ENCODE measurements at places on chromosomes 13 and 19.

DNA sequence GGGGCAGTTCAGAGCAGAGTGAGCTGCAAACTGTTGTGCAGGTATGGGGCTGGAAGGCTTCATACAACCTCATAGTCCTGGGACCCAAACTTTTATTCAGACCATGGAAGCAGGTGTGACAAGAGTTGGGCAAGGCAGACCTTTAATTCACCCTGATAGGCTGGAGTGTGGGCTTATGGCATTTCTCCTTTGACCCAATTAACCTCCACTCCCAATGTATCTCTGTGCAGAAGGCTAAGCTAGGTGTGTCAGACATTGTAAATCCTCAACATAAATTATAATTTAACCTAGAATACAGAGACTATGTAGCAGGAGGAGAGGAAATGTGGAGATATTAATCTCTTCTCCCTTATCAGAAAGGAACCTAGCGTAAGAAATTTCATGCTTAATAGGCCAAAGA lies 12.2 kb upstream of the OR10H2 start:
- no peak overlapping the region for H3K4me3 ChIP-seq
- no peaks in the 10 kb centered on the region for H3K4me1 ChIP-seq
- no peaks in the 10 kb centered on the region for H3K36me3 ChIP-seq
- no peak overlapping the region for H3K27ac ChIP-seq
- no peaks in the 10 kb centered on the region for H3K27me3 ChIP-seq

GRCh38 chr13:110536006-110536693 lies 25.4 kb downstream of the RAB20 start:
- no peaks in the 10 kb centered on the region for H3K27me3 ChIP-seq
- no peaks in the 10 kb centered on the region for H3K4me1 ChIP-seq
- no peak overlapping the region for H3K4me3 ChIP-seq
- no peak overlapping the region for H3K27ac ChIP-seq
- no peaks in the 10 kb centered on the region for H3K36me3 ChIP-seq

DNA sequence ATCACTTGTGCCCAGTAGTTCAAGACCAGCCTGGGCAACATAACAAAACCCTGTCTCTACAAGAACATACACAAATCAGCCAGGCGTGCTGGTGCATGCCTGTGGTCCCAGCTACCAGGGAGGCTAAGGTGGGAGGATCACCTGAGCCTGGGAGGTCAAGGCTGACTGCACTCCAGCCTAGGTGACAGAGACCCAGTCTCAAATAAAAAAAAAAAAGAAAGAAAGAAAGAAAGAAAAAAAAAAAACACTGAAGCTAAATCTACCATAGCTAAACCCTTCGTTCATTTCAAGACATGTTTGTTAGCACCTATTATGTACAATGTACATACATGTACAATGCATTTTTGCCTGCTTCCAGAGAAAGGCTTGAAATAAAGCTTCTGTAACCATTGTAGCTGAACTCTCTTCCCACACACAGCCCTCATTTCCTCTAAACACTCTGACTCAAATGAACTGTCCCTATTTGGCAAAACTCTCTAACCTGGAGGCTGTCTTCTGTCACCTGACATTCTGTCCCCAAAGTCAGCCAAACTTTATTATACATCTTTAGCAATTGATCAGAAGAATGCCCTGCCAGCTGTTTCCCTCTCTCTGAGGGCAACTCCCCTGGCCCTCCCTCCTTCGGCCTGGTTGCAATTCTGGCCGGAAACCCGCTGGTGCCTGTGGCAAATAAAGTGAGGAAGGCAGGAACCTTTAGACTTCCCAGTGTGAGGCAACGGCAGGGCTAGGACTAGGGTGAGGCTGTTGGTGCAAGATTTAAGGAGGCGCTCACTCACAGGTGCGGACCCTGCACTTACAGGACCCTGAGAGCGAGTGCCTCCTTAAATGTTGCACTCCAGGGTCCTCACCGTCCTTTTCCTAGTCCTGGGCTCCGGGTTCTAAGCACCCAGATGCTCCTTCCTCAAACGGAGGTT lies 1.8 kb downstream of the ETHE1 start:
- peaks cover 19% of the 10 kb centered on the region for H3K4me1 ChIP-seq
- DNase-seq = peak; percentile 87

GRCh38 chr13:29591310-29591709 lies 4.2 kb downstream of the SLC7A1 start:
- no peak overlapping the region for H3K27ac ChIP-seq
- no peaks in the 10 kb centered on the region for H3K27me3 ChIP-seq
- H3K36me3 ChIP-seq = peaks cover 67% of the 10 kb centered on the region
- no peak overlapping the region for H3K4me3 ChIP-seq
- no peak for DNase-seq
- peaks cover 61% of the 10 kb centered on the region for H3K4me1 ChIP-seq

DNA sequence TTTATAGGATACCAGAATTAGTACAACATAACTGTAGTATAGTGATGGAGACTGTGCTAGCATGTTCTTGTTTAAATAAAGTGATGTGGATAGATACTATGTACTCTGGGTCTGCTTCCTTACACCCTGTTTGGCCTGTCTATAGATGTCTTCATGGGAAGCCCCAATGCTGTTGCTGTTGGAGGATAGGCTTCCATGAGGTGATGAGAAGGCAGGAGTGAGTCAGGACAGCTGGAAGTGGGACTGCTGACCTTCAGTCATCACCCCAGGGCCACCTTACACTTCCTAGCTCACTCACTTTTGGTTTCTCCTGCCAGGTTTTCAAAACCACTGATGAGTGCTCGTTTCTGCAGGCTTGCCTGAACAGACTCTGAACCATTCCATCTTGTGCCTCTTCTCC lies 4.2 kb downstream of the KCTD4 start:
- no peak for DNase-seq
- H3K27ac ChIP-seq = peak overlapping the region; percentile 64
- H3K27me3 ChIP-seq = no peaks in the 10 kb centered on the region
- no peaks in the 10 kb centered on the region for H3K36me3 ChIP-seq
- H3K4me3 ChIP-seq = no peak overlapping the region

- no peaks in the 10 kb centered on the region for H3K36me3 ChIP-seq
- H3K4me3 ChIP-seq = no peak overlapping the region
- no peaks in the 10 kb centered on the region for H3K4me1 ChIP-seq
- no peak overlapping the region for H3K27ac ChIP-seq
- peak; percentile 84 for DNase-seq
Measured at GRCh38 chr13:98775844-98776598, 23.5 kb upstream of the SLC15A1 start.

GRCh38 chr13:43698009-43698408 lies 88.8 kb downstream of the ENOX1 start:
- no peaks in the 10 kb centered on the region for H3K4me1 ChIP-seq
- DNase-seq = no peak
- H3K4me3 ChIP-seq = no peak overlapping the region

GRCh38 chr19:16472992-16473391 lies 1.2 kb upstream of the EPS15L1 start:
- no peak for DNase-seq
- H3K27ac ChIP-seq = no peak overlapping the region
- H3K27me3 ChIP-seq = no peaks in the 10 kb centered on the region
- H3K4me3 ChIP-seq = no peak overlapping the region
- no peaks in the 10 kb centered on the region for H3K36me3 ChIP-seq

GRCh38 chr19:41096353-41096752 lies 8.1 kb downstream of the CYP2A13 start:
- no peak overlapping the region for H3K4me3 ChIP-seq
- no peak for DNase-seq
- no peaks in the 10 kb centered on the region for H3K4me1 ChIP-seq
- H3K27me3 ChIP-seq = peaks cover 10% of the 10 kb centered on the region
- no peaks in the 10 kb centered on the region for H3K36me3 ChIP-seq

DNA sequence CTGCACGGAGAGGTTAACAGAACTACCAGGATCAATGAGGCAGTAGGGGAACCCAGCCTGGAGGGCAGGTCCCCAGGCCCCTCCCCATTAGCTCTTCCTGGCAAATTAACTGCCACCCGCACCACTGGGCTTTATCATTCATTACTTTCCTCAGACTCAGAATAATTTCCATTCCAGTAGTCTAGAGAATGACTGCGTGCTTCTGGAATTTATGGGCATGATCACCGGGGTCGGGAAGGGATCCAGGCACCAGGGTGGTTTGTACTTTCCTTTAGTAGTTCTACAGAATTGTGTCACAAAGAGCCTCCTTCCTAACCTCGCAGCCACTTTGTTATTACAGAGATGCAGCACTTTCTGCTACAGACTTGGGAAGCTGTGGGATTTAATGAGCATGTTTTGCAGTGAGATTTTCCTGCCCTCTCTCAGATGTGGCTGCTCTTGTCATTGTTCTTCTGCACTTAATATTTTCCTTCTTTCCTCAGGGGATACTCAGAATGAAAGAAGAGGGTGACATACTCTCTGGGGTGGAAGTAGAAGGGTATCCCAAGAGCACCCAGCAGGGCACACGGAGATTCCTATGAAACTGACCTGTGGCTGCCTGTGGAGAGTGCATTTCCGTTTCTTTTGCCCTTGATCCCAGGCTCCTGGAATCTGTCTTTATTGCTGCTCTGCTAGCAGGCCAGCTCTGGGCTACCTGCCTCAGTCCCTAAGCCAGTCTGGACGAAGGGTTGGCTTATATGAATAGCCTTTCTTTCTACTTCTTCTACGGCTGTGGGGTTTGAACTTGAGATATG lies 285.0 kb upstream of the SLC10A2 start:
- H3K27ac ChIP-seq = no peak overlapping the region
- DNase-seq = no peak
- no peaks in the 10 kb centered on the region for H3K36me3 ChIP-seq
- H3K4me1 ChIP-seq = no peaks in the 10 kb centered on the region

DNA sequence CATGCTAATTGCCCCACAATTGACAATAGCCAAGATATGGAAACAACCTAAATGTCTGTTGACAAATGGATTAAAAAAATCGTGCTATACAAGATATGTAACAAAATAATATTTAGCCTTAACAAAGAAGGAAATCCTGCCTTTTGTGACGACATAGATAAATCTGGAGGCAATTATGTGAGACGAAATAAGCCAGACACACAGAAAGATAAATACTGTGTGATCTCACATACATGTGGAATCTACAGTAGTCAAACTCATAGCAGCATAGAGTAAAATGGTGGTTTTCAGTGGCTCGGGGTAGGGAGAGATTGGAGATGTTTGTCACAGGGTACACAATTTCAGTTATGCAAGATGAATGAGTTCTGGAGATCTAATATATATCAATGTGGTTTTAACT lies 895.8 kb downstream of the SLITRK6 start:
- DNase-seq = no peak
- no peaks in the 10 kb centered on the region for H3K27me3 ChIP-seq
- H3K4me1 ChIP-seq = no peaks in the 10 kb centered on the region
- no peak overlapping the region for H3K27ac ChIP-seq
- H3K4me3 ChIP-seq = no peak overlapping the region
- H3K36me3 ChIP-seq = no peaks in the 10 kb centered on the region

DNA sequence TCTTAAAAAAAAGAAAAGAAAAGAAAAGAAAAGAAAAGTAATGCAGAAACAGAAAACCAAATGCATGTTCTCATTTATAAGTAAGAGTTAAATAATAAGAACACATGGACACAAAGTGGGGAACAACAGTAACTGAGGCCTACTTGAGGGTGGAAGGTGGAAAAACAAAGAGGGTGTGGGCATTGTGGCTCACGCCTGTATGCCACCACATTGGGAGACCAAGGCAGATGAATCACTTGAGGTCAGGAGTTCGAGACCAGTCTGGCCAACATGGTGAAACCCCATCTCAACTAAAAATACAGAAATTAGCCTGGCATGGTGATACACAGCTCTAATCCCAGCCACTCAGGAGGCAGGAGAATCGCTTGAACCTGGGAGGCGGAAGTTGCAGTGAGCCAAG lies 8.1 kb downstream of the ZNF708 start:
- peaks cover 6% of the 10 kb centered on the region for H3K36me3 ChIP-seq
- H3K4me1 ChIP-seq = no peaks in the 10 kb centered on the region
- DNase-seq = no peak
- no peaks in the 10 kb centered on the region for H3K27me3 ChIP-seq
- H3K27ac ChIP-seq = no peak overlapping the region
- H3K4me3 ChIP-seq = no peak overlapping the region

DNA sequence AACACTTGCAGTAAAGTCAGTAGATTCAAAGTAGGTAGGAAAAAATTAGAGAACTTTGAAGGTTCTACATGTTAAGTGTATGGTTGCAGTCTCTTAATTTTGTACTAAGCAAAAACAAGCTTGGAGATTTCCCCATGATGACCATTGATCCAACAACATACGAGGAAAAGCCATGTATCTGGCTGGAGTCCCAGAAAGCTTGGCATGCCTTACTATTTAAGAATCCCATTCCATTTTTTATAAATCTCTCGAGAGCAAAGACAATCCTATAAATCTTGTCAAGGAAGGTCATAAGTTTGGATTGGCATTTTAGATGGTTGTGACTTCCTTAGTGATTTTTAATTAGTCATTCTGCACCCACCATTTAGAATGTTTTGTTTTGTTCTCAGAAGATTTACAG lies 495.9 kb downstream of the GPC5 start:
- peaks cover 4% of the 10 kb centered on the region for H3K4me1 ChIP-seq
- H3K27me3 ChIP-seq = no peaks in the 10 kb centered on the region
- DNase-seq = no peak

- H3K27ac ChIP-seq = no peak overlapping the region
- H3K27me3 ChIP-seq = no peaks in the 10 kb centered on the region
- DNase-seq = no peak
- no peak overlapping the region for H3K4me3 ChIP-seq
Measured at GRCh38 chr13:24661713-24662112, 18.5 kb upstream of the ATP12A start.

GRCh38 chr13:21610687-21611086 lies 6.7 kb upstream of the MICU2 start:
- DNase-seq = no peak
- H3K27ac ChIP-seq = no peak overlapping the region
- H3K4me1 ChIP-seq = no peaks in the 10 kb centered on the region
- H3K27me3 ChIP-seq = no peaks in the 10 kb centered on the region
- no peak overlapping the region for H3K4me3 ChIP-seq
- H3K36me3 ChIP-seq = no peaks in the 10 kb centered on the region

GRCh38 chr13:105918842-105919741 lies 616.4 kb downstream of the EFNB2 start:
- no peaks in the 10 kb centered on the region for H3K36me3 ChIP-seq
- no peak overlapping the region for H3K4me3 ChIP-seq
- no peaks in the 10 kb centered on the region for H3K27me3 ChIP-seq
- H3K4me1 ChIP-seq = peaks cover 23% of the 10 kb centered on the region
- peak; percentile 77 for DNase-seq
- peak overlapping the region; percentile 66 for H3K27ac ChIP-seq

DNA sequence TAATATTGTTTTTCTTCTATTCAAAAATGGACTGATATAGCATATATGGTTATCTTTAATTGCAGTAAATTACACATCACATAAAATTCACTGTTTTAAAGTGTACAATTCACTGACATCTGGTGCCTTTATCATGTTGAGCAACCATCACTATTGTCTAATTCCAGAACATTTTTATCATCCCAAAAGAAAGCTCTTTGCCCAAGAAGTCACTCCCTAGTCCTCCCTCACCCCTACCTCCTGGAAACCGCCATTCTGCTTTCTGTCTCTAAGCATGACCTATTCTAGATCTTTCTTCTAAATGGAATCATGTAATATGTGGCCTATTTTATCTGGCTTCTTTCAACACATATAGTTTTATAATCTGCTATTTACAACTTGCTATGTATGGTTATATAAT lies 525.6 kb downstream of the DCT start:
- no peak for DNase-seq
- H3K4me1 ChIP-seq = no peaks in the 10 kb centered on the region
- no peaks in the 10 kb centered on the region for H3K36me3 ChIP-seq
- H3K27ac ChIP-seq = no peak overlapping the region
